ENCODE measurements at places on chromosomes 5 and 9.
A peak's percentile ranks its signal among the peaks of the same experiment; 100 is the strongest.

DNA sequence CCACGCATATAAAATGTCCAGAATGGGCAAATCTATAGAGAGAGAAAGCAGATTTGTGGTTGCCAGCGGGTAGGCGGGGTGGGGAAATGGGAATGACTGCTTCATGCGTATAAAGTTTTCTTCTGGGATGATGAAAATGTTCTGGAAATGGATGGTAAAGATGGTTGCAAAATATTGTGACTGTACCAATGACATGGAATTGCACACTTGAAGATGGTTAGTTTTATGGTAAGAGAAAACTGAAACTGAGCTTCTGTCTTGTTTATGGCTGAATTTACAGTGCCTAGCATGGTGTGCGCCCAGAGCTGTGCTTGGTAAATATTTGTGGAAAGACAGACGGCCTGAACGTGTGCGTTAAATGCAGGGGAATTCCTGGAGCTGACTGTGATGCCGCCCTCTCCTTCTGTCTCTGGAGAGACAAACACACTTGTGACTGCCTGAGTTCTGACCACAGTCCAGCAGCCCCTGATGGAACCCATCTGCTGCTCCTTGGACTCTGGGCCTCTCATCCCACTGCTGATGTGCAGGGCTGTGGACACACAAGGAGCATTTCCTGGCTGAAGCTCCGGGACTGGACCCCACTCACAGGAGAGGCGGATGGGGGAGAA, 8.6 kb upstream of the PTGES start:
- peak; percentile 95 for DNase-seq

DNA sequence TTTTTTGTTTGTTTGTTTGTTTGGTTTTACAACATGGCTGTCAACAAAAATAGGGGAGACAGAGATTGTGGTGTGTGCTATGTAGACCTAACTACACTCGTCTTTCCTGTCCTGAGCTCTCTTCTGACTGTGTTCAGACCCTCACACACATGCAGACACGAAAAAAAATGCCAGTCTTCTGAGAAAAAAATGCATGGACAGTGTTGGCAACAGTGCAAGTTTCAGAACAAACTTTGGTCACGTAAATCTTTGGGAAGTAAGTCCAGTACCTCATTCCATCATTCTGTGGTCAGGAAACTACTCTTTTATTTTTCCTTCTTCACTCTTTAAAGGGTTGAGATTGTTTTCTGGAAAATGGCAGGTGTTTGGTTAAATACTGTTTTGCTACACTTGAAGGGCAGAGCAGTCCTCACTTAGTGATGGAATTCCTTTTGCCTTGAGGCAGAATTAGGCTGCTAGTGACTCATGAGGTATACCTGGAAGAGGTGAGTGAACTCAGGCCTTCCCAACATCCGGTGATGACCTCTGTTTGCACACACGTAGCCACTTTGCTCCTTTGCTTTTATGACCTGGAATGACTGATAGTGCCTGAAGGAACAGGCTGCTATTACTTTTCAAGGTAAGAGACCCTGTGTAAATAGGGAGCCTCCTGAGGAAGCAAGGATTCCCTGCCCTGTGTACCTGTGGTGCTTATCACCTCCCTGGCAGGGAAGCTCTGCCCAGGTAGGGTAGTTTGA, 81.6 kb upstream of the TNFAIP8 start:
- peak; percentile 13 for DNase-seq

- peak; percentile 92 for DNase-seq
Observed at GRCh38 chr9:110141227-110141793, 66.6 kb downstream of the C9orf152 start.

DNA sequence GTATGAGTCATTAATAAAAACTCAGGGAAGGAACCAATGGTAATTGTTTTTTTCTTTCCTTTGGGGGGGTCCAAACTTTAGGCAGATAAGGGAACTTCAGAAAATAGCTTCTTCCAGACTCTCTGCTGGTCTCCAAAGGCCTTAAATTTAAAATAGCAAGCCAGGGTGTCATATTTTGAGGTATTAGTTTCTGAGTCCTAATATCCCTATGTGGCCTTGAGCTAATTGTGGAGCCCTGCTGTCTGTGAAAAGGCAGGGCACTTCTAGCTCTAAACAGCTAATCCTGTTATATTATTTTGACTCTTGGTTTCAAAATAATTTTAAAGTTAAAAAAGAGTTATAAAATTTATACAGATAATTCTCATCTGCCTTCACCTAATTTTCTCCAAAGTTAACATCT, 195.7 kb upstream of the PPP1R2B start:
- no peak for DNase-seq

DNA sequence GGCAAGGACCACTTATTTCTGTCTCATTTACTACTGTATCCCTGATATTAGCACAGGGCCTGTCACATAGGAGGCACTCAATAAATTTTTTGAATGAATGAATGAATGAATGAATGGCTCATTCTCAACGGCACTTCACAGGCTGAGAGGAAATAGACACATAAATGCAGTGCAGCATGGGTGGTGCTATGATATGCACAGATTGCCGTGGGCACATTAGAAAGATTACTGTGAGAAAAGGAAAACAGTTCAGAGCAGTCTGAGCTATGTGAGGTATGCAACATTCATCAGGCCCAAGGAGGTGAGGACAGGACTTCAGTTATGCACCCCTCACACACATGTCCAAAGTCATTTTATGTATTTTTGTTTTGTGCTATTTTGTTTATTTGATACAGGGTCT, 6.4 kb upstream of the NOL6 start:
- no peak for DNase-seq

GRCh38 chr5:122743261-122743660, 31.6 kb upstream of the SNX2 start:
- no peak for DNase-seq

GRCh38 chr5:137195483-137195882, 303.6 kb downstream of the SPOCK1 start:
- no peak for DNase-seq

DNA sequence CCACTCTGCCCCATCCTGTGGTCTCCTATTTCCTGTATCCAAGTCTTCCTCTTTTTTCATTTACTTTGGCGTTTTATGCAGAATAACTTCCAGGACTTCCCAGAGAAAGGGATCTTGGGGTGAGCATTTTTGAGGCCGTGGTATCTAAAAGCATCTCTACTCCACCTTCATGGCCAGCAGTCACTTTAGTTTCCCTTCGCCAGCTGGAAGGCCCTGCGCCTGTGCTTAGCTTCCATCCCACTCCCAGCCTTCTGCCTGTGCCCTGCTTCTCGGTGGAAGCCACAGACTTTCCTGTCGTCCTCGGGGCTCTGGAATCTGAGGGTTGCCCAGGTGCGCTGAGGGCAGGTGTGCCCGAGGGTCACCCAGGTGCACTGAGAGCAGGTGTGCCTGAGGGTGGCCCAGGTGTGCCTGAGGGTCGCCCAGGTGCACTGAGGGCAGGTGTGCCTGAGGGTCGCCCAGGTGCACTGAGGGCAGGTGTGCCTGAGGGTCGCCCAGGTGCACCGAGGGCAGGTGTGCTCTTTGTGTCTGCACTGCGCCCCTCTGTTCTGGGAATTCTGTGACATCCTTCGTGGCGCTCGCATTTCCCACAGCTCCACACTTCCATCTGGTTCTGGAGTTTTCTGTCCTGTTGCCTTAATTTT, 32.4 kb upstream of the LRRC14B start:
- DNase-seq: no peak

DNA sequence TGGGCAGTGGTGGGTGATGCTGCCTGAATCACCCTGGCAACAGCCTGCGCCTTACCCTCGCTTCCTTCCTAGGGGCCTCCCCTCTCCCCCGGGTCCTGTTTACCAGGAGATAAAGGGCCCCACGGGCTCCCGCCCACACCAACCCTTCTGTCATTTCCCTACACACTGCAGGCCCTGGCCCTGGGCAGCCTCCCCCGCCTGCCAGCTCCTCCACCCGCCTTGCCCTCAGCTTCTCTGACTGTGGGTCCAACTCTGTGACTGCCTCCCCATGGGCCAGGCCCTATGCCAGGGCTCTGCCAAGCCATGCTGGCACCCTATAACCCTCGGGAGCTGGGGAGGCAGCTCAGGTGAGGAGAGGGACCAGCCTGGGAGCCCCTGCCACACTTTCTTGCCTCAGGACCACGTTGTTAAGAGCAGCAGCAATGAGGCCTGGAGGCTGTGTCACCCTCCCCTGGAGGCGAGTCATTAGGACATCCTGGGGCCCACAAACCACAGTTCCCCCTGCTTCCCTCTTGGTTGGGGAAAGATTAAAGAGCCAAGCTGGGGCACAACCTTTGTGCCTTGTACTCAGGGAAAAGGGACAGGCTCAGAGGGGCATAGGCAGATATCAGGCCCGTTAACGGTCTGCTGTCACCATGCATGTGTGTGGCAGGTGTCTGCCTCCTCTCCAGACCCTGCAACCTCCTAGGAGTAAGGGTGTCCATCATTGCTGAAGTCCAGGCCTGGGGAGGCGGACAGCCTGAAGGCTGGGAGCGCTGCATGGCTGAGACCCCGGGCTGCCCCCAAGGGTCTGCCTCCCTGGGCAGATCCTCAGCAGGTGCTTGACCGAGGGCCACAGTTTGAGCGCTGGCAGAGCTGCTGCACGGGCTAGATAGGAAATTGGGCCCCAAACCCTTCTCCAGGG, 2.8 kb downstream of the MGAT4B start:
- no peak for DNase-seq

DNA sequence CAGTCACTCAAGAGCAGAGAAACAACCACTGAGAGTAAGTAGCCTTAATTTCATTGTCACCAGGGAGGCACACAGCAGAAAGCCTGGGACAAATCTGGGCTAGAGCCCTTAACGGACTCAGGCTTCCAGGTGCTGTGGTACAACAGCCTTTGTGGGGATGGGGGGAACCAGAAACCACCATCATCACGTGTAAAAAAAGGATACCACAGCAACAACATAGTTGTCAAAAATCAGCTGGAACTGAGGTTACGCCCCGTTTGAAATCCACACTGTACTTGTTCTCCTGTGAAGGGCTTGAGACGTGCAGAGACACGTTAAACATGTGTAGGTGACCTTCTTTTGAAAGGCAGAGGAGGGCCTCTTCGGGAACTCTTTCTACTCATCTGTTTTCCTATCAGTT, 16.6 kb upstream of the PLPP1 start:
- DNase-seq: no peak

DNA sequence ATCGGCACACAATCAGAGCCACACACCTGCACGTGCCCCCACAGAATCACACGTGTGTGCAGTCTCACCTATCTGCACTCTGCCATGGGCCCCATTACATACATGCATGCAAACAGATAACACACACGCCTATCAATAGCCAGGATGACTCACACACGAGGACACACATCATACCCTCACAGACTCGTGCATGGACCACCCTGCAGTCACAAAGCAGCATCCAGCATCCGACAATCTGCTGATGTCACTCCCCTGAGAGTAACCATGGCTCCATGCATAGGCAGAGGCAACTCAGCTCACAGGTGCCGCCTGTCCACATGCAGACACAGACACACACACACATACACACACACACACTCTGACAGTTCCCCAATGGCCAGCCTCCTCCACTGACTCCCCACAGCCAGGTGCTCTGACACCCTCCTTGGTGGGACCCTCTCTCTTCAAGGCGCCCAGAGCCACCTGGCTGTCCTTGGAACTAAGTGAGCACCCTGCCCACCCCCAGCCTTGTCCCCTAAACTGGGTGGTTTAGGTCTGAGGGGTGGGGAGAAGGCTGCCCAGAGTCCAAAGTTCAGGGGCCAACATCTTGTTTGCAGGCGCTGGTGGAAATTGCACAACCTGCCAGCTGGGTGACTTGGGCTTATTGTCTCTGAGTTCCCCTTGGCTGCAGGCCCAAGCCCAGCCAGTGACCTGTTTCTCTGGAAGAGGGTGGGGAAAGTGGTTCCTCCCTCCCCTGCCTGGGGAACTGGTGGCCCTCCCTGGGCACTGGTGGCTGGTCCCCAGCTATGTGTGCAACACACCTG, 34.6 kb upstream of the NEK6 start:
- DNase-seq: peak; percentile 65

DNA sequence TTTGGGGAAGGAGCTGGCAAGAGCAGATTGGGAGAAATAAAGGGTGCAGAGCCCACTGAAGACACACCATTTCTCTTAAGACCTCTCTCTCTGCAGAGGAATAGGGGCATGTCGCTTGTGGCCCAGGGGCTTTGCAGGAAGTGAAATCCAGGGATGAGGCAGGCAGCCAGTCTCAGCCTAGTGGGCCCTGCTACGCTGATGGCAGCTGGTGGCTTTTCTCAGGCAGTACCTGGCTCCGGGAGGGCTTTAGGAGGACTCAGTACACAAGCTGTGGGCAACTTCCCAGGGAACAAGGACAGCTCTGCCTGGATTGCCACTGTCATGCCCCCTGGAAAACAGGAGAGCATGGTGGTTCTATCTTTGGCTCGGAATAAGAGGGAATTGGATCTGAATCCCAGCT, 76.2 kb upstream of the NEURL1B start:
- DNase-seq: no peak

GRCh38 chr9:27540502-27540901, 10.9 kb upstream of the MOB3B start:
- peak; percentile 62 for DNase-seq

GRCh38 chr5:102049517-102049916, 246.6 kb downstream of the SLCO4C1 start:
- DNase-seq: no peak

DNA sequence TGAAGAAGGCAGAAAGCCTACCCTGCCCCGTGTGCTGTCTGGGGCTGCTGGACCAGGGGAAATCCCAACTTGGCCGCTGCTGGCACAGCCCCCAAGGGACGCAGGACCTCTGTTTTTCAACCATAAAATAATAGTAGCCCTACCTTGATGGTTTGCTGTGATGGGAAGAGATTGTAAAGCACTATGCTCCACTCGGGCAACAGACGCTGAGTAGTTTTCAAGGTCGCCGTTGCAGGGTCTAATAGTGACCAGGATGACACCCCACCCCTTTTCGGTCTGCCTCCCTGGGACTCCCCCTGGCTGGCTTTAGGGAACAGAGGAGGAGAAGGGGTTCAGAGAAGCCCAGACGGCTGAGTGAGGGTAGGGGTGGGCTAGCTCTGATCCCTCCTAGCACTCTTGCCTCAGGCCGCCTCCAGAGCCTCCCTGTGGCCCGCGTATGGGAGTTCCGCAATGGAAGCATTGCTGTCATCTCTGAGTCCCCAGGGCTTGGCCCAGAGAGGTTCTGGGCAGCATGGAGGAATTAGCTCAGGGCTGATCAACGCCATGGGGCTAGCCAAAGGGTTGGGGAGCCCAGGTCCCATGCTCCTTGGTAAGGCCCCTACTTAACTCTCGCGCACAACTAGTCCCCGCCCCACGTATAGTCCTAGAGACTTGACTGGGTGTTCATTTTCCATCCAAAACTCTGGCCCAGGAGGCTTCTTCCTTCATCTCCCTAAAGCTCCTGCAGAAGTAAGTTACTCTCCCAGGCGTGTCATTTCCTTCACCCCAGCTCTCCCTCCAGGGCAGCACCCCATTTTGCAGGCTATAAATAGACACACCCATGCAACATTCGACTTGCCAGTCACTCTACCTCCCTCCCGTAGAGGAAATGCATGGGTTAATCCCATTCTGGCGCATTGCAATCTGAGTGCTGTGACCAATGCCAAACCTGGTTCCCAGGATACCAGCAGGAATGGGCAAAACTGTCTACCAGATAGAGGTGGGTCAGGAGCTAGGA, 1.1 kb upstream of the IRF1 start:
- no peak for DNase-seq
